Memory B cell (primary cell): ENCODE measurements at places on chromosomes 4 and X.

- DNase-seq, result no peak
Observed at GRCh38 chrX:127574829-127575228, 477.4 kb downstream of the ACTRT1 start.

DNA sequence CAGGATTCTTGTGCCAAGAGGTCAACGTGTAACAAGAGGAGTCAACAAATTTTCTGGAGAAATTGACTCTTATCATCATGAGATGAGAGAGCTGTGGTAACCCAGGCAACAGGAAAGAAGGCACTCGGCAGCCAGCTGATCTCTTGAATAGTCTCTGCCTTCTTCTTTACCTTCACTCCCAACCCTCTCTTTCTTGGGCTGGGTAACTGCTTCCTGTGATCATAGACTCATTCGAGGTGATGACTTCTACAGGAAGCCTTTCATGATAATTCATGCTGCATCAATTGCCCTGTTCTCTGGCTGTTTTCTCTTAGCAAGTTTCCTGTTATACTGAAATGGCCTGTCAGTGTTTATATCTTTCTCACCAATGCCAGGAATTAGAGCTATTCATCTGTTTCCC lies 70.8 kb upstream of the FSTL5 start:
- no peak for DNase-seq

- no peak for DNase-seq
Observed at GRCh38 chr4:119521268-119521667, 107.3 kb downstream of the PDE5A start.

- DNase-seq, result no peak
Observed at GRCh38 chrX:39897741-39898097, 200.0 kb downstream of the BCOR start.

DNA sequence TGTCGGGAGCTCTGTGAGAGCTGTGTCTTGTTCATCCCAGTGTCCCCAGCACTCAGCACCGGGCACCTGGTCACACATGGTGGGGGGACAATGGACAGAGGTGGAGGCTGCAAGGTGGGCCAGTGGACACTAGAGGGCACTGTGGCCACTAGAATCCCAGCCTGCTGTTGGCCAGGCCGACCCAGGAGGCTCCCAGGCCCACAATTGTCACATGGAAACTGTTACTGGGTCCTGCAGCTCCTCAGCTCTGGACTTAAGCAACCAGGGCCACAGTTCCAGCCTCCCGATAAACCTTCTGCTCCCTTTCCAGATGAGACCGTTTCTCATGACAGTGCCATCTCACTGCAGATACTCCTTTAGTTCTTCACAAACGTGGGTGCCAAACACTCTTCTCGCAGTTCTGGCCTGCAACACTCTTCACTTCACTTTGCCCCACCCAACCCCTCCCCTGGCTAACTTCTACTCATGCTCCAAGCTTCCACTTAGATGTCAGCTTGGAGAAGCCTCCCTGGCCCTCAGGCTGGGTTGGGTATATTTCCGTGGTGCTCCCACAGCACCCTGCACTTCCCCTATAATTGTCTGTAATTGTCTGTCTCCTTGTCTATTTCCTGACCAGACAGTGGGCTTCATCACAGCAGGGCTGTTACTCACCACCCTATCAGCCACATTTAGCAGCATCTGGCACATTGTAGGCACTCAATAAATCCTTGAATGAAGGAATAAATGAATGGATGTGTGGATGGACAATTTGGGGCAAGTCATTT lies 3.5 kb upstream of the IQSEC2 start:
- peak; percentile 58 for DNase-seq

- no peak for DNase-seq
Observed at GRCh38 chrX:39773923-39774773, 323.6 kb downstream of the BCOR start.

DNA sequence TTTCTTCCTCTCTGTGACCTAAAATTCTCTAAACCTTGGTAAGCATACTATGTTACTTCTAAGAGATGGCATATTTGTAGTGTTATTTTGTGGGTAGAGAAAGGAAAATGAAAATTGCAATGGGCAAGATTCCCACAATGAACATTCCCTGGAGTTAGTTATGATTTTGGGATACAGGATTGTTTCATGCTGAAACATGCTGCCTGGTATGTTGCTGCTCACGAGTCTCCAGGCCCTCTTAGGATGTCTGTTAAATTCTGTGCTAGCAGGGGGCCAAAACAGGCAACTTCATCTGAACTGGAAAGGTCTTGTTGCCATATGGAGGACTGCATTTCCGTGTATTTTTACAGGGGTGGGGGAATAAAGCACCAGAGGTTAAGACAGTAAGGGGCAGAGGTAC lies 18.9 kb upstream of the MSMO1 start:
- no peak for DNase-seq

DNA sequence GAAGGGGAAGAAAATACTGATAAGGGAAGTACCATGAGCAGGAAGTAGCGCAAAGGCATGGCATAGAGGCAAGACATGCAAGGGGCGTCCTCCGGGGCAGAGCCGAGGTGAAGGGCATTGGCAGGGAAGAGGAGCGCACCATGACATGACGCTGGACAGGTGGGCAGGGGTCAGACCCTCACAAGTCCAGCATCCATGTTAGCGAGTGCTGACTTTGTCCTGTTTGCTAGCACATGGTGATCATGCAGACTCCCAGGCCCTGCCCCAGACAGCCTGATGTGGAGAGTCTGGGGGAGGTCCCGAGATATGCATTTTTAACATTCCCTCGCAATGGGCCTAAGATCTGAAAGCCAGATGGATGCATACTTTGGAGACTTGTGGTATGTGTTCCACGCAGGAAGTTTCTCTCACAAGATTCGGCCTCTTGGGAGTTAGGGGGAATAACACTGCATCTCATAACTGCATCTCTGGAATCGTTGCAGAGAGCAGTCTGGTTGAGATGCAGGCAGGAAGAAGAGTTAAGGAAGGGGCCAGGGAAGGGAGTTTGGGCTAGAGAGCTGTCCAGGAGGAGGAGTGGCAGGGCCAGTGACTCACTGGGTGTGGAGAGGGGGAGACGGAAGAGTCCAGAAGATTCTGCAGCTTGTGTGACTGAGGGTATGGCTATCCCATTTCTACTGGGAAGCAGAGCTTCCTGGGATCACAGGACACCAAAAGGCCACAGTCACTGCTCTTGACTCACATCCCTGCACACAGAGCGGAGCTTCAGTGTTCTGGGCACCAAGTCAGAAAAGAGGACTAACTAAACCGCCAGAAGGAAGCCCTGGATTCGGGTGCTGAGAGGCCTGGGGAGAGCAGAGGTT lies 59.7 kb downstream of the FAM184B start:
- DNase-seq, result no peak

GRCh38 chr4:145804116-145804515 lies 124.2 kb downstream of the C4orf51 start:
- DNase-seq, result no peak

- DNase-seq, result no peak
Observed at GRCh38 chr4:107866726-107867125, 42.0 kb downstream of the SGMS2 start.

GRCh38 chr4:23881674-23882337 lies 8.0 kb downstream of the PPARGC1A start:
- DNase-seq, result no peak

GRCh38 chr4:177092807-177093206 lies 216.9 kb upstream of the NEIL3 start:
- no peak for DNase-seq

DNA sequence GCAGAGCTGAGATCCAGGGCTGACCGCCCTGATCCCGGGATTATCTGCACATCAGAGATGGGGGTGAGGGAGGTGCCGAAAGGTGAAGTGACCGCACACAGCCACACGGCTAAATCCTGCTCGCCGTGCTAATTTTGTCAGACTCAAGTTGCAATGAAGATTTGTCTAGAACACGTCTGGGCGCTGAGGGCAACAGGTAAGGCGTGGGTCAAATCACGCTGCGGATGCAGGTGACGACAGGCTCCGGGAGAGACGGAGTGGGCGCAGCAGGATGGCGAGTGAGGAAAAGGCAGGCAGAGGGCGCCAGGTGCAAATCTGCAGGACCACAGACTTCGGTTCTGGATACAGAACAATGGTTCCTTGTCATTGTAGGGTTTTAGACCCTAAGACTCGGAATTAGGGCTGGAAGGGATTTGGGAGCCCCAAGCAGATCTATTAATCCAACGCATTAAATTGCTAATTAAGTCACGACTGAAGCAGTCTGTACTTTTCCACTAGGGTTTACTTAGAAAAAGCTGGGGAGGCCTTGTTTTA lies 1.9 kb upstream of the TBC1D14 start:
- no peak for DNase-seq

- DNase-seq, result no peak
Observed at GRCh38 chr4:18953613-18954012, 932.1 kb upstream of the LCORL start.

DNA sequence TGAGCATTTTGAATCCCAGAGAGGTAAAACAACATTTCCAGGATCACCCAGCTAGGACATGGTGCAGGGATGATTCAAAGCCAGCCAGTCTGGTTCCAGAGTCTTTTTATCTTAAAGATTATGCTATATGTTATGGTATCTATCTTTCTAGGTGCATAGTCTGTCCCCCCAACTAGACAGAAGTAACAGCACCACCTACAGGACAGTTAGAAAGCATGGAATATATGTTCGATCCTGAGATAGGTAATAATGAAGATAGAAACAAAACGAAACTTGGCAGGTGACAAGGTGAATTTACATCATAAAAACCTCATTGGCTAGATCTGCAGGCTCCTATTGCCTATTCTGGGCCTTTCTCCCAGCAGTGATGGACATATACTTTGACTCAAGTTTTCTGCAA lies 723.2 kb downstream of the SMARCA1 start:
- no peak for DNase-seq

DNA sequence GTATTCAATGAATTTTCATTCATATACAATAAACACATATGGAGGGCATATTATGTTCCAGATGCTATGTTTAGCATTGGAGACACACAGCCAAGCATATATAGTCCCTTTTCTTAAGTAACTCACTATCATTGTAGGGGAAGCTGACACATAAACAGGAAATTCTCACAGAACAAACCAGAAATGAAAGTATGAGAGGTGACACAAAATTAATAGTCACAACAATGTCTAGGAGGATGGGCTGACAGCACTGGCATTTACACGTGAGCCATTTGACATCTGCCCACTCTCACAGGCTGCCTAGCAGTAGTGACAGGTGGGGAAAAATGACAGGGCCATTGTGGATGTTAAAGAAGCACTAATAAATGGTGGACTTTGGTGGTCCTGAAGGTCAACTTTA lies 2.6 kb upstream of the CNOT6L start:
- DNase-seq, result no peak

DNA sequence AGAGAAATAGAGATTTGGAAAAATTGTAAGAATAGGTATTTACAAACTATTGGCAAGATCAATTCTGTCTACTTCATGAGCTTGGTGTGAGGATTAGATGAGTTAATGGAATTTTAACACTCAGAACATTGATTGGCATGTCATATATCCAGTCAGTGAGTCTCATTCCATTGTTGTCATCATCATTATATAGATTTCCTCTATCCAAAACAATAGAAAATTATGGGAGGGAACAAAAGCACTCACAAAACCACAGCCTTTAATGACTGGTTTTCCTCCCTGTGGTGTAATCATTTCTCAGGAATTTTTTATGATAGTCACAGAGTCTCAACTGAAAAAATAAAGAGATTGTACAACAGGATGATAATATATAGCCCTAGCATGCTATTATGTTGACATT lies 21.1 kb downstream of the KLHL5 start:
- no peak for DNase-seq

GRCh38 chr4:125123570-125124109 lies 191.1 kb upstream of the FAT4 start:
- DNase-seq, result no peak

GRCh38 chr4:159705334-159705733 lies 602.5 kb downstream of the RAPGEF2 start:
- DNase-seq, result no peak

DNA sequence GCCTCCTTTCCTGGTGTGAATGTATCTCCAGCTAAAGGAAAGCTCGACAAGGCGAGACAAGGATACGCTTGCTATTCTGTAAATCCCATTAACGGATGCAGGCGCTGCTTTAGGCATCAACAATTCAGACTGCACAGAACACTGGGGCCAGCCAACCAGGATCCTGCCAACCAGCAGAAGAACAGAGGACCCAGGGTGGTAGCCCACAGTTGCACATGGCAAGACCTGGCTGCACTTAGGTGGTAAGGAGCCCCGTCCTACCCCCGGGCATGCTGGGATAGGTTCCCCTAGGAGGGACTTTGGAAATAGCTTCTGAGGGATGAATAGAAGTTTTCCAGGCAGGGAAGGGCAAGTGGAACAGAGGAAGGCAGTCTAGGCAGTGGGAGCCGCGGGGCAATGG lies 20.7 kb downstream of the PSAPL1 start:
- DNase-seq, result no peak
